ENCODE measurements at places on chromosomes 11 and 22.
A peak's percentile ranks its signal among the peaks of the same experiment; 100 is the strongest.

- DNase-seq, result no peak
These were observed 11.0 kb downstream of the SULT4A1 start for GRCh38 chr22:43851058-43851978.

GRCh38 chr11:13134886-13135285 is 125.8 kb downstream of the RASSF10 start:
- DNase-seq, result no peak

DNA sequence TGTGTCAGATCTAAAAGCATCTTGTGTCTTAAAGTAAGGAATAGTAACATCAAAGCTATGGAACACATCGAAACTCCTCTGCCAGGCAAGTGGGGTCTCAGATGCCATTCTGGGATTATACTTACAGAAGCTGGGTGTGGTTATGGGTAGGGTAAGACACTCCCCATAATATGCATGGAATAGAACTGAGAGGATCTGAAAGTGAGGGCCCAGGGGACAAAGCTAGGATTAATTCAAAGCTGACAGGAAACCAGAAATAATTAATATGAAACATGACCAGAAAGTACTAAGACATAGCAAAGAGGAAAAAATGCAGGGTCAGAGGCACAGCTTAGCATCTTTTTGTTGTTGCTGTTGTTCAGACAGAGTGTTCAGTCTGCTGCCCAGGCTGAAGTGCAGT is 40.2 kb upstream of the EED start:
- no peak for DNase-seq

- DNase-seq, result no peak
These were observed 45.7 kb downstream of the TRIOBP start for GRCh38 chr22:37742376-37743171.

GRCh38 chr11:67629386-67630227 is at the start of gene NUDT8:
TSS of gene NUDT8 (minus strand) at chr11:67629937. CDS start at chr11:67629911, 26 bp downstream.
- peak; percentile 88 for DNase-seq

- DNase-seq, result no peak
These were observed 99.7 kb downstream of the RRAS2 start for GRCh38 chr11:14259186-14259784.
